Activated T-cell treated with anti-CD3 and anti-CD28 coated beads, Interleukin-2, amount 50 U/mL, for 48 hours (primary cell): ENCODE measurements at places on chromosomes 12 and 14.

DNA sequence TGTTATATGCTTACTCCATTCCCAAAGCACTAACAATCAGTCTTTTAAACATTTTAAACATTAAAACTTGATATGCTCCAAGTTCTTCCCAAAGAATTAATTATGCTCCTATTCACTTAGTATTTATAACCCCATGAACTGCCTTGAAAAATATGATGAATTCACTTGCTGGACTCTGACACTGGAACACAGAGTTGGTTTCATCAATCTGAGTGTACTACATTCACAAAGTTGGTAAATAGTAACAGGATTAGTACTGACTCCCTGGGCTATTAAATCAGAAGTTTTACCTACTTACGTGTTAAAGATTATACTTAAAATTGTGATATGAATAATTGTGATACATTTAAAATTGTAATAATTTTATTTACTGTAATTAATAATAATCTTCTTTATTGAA is 17.3 kb upstream of the MYF6 start:
- no peak for DNase-seq

- peak; percentile 47 for DNase-seq
Observed at GRCh38 chr12:56346675-56347074, 8.0 kb downstream of the IL23A start.

- no peak for DNase-seq
Observed at GRCh38 chr14:83863042-83863774, 1666.7 kb upstream of the FLRT2 start.

- DNase-seq = peak; percentile 55
Observed at GRCh38 chr14:92973261-92973797, 50.4 kb downstream of the CHGA start.

GRCh38 chr14:94027566-94028449 is 1.7 kb downstream of the OTUB2 start:
- no peak for DNase-seq

DNA sequence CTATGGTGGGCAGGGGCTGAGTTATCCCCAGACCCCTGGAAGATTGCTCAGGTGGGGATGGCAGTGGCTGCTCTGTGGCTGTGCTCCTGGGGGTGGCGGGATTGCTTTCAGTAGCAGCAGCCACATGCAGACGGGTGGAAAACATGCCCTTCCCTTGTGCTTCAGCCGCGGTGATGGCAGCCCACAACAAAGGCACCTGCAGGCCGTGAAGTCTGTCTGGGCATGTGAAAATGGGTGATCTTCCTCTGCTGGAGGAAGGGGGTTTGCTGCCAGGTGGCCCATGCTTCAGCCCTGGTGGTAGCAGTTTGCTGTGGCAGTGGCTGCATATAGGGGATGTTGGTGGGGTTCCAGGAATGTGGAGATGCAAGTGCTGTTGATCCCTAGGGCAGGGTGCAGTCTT is 326.2 kb upstream of the RGS6 start:
- no peak for DNase-seq

GRCh38 chr14:89139404-89140247 is 277.4 kb downstream of the FOXN3 start:
- DNase-seq = no peak

DNA sequence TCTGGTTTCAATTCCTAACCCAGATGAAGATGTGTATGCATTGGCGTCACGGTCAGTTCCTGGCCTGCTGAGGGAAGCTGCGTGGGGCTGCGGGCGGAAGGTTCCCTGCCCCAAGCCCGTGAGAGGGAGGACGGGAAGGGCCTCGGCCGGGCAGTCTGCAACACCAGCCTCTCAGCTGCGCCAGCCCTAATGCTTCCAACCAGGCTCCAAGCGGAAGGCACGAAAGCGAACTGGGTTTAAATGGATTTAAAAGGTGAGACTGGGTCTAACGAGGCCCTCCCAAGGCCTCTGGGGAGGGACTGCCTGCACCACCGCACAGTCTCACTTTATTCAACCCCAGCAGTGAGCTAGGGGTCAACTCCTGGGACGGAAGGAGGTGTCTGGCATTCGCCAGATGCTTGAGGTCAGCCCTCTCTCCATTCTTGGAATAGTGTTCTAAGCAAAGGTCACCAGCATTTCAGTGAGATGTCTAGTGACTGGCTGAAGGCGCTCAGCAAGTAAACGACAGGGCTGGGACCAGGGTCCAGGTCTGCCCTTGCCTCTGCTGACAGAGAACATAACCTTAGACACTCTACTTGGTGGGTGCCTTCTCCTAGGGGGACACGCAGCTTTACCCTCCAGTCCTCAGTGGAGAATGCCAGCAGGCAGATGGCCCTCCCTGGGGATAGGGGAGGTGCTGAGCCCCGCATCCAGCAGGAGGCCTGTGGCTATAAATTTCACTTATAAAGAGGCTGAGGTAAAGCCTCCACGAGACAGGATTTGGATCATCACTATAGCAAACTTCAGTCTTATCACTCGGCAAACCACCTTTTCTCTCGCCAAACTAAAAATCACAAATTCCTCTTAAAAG is 92.2 kb downstream of the PIWIL1 start:
- DNase-seq = no peak

- no peak for DNase-seq
Observed at GRCh38 chr12:130212384-130212989, 50.2 kb downstream of the FZD10 start.

DNA sequence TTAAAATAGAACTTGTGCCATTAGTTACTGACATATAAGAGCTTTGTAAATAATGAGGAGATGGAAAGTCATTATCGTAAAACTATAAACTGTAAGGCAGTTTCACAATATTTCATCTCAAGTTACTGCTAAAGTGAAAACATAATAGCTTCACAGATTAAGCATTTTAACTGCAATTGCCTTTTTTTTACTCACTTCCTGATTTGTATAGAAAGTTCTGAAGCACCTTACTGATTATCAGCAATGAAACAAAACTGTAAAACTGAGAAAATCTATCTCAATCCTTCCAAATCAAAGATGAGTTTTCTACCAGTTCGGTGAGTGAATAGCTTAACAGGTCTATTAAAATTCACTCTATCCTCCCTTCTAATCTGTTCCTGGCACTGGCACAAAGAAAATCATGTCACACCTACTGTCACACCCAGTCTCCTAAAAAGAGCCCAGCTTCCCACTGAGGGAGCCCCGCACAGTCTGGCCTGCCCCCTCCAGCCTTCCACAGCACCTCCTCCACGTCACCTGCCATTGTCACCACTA is 161.4 kb upstream of the ABCD2 start:
- DNase-seq = no peak

DNA sequence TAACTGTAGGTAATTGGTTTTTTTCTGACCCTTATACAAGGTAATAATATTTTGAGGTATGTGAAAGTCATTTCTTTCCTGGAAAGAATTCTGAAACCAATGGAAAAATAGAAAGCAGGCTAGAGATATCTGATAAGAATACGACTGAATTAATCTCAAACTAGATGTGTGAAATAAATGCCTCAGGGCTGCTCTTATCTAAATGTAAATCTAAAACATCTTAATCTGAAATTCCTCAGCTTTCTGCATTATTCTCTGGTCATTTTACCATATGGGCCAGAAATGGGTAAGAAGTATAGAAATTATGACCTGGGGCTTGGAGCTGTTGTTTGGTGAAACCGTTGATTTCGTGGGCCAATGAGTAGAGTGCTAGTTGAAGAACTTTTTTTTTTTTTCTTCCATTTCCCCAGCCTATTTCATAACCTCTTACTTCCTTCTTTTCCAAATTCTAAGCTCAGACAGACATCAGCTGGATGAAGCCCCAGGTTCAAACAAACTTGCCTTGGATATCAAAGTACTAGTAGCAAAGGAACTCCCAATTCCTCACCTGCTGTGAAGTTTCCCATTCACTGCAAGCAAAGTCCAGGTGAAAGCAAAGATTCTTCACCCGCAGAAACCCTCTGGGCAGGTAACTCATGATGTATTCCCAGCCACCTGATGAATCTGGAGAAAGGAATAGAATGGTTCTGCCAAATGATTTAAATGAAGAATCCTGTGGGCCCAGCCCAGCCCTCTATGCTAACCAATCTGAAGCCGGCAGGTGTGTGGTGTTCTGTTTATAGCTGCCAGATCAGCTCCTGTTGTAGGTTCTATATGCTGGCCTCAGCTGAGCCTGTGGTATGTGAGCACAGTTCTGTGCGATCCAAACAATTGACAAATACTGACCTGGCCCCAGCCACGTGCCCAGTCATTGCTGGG is 9.7 kb upstream of the FOS start:
- DNase-seq = no peak

DNA sequence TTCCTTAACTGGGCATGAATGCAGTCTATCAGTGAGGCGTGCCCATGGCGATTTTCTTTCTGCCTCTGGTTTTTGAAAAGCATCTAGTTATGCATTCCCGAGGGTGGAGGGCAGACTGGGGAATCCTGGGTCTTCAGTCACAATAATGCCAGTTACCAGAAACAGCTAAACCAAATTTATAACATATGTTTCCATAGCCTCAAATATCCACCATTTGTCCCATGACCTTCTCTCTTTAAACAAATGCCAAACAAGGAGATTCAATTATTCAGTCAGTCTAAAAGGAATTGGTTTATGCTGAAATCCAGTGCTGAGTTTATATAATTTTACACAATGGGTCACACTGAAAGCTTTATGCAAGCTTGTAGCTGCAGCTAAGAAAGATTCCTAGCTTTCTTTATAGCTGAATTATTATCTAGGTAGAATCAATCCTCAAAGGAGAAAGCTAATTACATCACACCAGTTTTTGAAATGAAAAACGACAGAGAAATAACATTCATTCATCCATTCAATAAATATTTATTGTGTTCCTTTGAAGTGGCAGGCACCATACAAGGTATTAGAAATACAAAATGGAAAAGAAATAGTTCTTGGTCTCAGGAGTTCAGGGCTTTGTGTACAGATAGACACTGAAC is 131.3 kb upstream of the RAP1B start:
- DNase-seq = no peak

- no peak for DNase-seq
Observed at GRCh38 chr14:21347201-21347600, 36.6 kb downstream of the SUPT16H start.
